ENCODE measurements at places on chromosomes 6 and 20.

GRCh38 chr6:111579816-111580215 is 25.9 kb downstream of the TRAF3IP2 start:
- DNase-seq: no peak

GRCh38 chr6:32086661-32087573 is 22.2 kb downstream of the TNXB start:
- DNase-seq: peak; percentile 33

DNA sequence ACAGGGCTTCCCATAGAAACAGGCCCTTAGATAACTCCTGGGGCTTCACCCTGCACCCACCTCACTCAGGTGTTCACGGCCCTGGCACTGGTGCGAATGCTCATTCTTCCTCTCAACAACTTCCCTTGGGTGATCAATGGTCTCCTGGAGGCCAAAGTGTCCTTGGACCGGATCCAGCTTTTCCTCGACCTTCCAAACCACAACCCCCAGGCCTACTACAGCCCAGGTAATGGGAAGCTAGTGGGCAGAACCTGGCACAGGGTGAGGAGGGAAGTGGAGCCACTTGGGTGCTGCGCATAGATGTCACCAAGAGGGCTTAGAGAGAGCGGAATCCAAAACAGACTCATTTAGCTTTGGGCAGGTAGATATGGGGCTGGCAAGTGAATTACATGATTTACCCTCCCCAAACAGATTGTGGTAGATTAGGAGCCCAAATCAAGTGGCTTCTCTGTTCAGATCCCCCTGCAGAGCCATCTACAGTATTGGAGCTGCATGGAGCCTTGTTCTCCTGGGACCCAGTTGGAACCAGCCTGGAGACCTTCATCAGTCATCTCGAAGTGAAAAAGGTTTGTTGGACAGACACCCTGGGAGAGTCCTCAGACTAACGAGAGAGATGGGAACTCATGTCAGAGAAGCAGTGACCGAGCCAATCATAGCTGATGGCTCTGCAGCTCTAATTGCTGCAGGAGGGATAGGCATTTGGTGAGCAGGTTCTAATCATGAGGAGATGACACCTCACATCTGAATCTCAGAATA is 8.5 kb downstream of the ABCC10 start:
- DNase-seq: no peak

DNA sequence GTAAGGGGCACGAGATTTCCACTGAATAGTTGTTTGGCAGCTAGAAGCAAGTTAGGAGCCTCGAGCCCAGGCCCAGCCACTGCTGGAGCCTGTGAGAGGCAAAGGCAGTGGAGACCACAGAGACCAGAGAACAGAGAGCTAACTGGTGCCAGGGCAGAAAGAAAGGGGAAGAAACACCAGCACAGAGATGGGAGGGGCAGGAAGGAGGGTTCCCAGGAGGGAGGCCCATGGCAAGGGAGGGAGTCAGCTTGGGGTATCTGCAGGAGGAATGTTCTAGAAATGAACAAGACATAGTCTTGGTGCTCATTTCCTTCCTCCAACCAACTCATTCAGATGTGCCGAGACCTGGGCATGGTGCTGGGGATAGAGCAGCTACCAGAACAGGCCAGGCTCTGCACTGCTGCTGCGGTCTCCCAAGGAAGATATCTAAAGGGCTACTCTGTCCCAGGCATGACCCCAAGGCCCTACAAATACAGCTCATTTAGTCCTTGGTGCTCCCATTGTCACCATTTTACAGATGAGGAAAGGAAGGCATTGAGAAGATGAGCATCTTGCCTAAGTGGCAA is 10.7 kb downstream of the ANGPT4 start:
- no peak for DNase-seq

GRCh38 chr6:39565956-39566355 is 159.3 kb downstream of the KIF6 start:
- no peak for DNase-seq

DNA sequence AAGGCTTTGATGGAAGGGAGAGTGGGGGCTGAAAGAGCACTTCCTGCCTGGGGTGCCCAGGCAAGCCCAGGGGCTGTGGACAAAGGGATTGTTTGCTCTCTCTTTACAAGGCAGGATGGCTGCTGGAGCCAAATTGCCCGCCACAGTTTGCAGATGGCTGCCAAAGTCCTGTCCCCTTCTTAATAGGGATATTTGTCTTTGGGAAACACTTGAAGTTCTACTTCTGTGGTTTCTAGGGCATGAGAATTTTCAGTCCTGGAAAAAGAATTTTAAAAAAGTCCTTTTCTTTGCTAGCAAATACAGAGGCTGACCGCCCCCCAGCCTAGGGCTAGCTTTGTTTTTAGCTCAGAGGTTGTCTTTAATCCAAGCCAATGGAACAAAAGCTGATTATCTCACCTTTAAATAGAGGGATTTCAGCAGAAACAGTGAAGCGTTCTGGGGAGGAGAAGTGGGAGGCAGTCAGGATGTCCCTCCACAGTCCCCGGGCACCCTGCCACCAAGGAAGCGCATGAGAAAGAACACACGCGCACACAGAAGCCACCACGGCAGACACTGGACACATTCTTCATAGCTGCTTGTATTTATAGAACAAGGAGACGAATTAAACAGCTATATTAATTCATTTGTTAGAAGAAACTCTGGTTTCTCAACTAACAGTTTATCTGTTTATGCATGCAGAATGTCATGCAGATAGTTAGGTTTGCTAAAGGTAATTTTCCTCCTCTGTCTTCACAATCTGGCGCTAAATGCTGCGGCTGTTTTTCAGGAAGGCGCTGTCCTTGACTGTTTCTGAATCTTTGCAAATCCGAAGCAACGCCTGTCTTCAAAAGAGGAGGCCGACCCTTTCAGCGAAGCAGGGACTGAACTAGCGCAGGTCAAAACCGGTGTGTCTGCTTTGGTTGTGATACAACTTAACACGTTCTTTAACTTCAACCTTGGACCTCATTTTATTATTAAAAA is 736.9 kb downstream of the QKI start:
- peak; percentile 39 for DNase-seq

DNA sequence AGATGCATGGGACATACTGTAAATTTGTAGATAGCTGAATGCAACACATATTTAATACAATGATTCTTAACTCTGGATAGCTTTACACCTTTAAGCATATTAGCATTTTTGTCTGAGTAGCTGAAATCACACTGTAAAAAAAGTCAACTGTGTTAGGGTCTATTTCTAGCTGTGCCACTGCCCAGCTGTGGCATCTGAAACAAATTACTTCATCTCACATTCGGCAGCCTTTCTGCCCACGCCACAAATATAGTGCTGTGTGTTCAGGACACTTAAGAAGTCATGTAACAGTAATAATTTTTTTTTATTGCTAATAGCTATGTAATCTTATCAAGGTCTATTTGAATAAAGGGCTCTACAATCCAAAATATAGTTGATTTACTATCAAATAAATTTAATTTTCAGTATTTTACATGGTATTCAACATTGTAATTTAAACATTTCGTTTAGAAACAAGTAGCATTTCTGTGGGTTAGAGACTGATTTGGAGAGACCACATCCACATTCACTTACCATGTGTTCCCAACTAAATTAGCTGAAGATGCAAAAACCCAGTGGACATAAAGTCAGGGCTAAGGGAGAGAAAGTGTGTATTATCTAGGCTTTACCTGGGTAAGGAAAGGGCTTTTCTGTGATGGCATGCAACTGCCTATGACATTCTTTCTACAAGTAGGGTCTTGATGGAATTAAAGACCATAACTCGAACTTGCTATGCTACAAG is 276.7 kb downstream of the PLCB1 start:
- no peak for DNase-seq

- DNase-seq: no peak
Observed at GRCh38 chr6:46220352-46221221, 49.8 kb upstream of the ENPP5 start.

DNA sequence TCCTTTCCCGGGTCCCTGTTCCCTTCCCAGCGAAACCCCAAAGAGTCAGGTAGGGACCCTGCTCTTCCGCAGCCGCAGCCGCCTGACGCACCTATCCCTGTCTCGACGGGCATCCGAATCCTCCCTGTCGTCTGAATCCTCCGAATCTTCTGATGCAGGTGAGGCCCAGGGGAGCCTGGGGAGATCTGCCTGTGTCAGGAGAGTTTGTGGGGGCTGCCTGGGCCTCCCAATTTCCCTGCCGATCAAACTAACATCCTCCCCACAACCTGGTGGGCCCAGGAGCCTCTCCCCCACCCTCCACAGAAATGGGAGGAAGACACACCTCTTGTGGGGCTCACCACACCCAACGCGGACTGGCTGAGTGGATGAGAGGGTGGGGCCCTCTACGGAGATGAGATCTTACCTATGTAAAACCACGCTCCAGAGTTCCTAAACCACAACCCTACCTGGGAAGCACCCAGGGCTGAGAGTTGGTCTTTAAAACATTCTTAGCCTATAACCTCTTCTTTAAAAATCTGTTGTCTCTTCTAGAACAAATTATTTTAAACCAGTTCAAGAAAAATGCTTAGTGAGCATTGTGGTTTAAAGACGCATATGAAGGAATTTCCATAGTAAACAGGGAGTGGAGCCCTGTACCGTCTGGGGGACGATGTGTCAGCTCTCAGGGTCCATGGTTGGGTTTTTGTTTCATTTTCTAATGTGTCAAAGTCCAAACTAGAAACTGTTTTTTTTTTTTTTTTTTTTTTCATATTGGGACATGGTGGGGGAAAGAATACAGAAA is 1.7 kb downstream of the CDC25B start:
- no peak for DNase-seq

GRCh38 chr6:137570393-137570792 is 76.2 kb upstream of the OLIG3 start:
- no peak for DNase-seq

DNA sequence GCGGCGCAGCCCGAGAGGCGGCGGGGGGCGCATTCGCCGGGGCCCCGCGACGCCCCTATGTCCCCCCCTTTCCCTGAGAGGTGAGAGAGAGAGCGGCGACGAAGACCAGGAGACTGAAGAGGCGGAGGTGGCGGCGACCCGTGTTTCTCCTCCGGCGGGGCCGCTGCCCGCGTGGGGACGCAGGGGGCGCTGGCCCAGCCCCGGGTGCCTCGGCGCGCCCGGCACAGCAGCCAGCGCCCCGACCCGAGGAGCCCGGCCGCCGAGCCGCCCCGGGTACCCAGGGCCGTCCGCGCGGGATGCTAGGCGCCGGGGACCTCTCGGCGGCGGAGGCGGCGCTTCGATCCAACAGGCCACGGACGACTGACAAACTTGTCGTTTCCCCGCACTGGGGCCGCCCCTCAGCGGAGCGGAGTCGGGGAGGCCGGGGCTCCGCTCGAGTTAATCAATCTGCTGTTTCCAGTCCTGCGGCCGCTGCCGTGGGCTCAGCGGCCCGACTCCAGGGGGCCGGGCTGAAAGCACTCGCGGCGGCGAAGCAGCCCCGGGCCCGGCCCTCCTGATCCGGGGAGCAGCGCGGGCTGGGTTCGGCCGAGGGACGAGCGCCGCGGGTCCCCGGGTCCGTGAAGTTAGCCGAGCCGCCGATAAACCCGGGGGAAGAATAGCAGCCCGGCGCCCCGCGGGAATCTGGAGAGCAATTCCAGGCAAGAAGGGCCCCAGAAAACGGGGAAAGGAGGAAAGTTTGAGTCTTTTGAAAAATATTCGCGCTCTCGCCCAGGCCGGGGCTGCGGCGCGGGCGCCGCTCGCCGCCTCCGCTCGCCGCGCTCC is 631 bp downstream of the MDGA1 start:
- peak; percentile 48 for DNase-seq

DNA sequence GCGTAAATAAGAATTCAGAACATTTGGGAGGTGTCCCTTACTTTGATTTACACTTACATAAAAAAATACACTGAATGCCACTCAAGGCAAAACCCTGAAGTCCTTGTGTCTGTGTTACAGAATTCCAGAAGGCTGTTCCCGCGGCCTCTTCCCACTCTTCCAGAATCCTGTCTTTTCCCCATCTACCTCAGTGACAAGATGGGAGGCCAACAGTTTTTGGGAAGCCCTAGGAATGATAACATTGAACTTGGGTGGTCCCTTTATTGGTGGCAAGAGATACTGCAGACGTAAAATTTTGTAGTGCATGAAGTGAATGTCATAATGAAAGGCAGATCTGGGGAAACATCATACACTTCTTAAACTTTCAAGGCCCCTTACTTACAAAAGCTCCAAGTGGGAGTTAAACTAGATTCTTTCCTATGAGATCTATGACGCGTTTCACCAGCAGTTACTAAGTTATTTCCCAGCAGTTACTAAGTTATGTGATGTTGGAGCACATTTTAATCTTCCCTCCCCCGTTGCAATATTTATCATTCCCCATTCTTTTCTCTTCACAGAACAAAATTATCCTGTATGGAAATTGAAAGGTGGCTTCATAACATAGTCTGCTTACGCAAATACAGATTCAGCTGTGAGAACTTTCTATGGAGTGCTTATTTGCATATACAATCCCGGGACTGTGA is 79.5 kb downstream of the BCAS1 start:
- DNase-seq: no peak

DNA sequence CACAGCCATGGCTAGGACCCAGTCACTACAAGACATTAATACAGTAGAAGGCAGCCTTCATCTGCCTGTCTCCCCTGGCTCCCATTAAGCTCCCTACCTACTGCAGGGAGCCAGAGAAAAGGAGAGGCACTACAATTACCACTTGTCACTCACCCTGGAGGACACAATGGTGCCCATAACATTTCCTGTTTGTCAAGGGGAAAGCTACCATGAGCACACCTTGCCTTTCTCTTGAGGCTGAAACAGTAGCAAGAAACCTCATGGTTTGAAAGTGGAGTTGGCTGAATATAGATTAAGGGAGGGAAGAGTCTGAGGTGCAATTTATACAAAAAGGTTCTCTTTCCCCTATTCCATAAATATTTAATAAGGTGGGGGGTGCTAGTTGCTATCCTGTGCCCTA is 27.9 kb downstream of the STK38 start:
- DNase-seq: no peak

GRCh38 chr6:80457439-80457933 is 351.0 kb downstream of the BCKDHB start:
- peak; percentile 92 for DNase-seq

DNA sequence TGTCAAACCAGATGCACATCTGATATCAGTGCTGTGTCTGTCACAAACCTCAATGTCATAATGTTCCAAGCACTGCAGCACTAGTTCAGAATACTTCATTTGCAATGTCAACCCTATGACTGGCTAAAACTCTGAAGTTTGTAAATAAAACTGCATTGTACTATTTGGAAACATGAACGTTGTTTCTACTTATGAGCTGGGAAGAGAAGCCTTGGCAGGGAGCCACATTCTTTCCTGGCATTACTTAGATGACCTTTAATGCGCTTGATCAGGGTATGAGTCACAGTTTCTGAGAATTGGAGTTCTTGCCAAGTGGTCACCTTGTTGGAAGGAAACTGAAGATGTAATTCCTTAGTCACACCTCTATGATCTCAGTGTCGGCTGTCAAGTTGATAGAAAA is 664.8 kb upstream of the MMS22L start:
- DNase-seq: no peak

- DNase-seq: no peak
Observed at GRCh38 chr6:11315743-11316437, 83.4 kb upstream of the NEDD9 start.
